Thymus (tissue), 14 donors: ENCODE measurements at places on chromosomes 4 and X. TPM values are rescaled to one million over a fixed set of nuclear protein-coding genes. Genes with fewer than 3 reads are reported as not detected.

Gene MEPE
- total RNA-seq, result 0.24 TPM

Gene ETDA
- not detected for total RNA-seq

Gene GPC4
- 2.6 TPM for total RNA-seq

Gene F8A3
- 0.38 TPM for total RNA-seq

Gene UNC5C
- 1.8 TPM for total RNA-seq

DNA sequence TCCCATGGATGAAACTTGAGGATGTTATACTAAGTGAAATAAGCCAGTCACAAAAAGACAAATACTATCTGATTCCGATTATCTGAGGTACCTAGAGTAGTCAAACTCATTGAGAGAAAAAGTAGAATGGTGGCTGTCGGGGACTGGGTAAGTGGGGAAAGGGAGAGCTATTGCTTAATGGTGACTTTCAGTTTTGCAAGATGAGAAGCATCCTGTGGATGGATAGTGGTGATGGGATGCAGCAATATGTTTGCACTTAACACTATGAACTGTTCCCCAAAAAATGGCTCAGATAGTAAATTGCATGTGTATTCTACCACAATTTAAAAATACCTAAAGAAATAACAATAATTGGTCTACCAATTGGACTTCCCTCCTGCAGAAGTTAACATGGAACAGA lies 181.5 kb downstream of the SHROOM3 start:
- H3K4me1 ChIP-seq, result no peaks in the 10 kb centered on the region
- no peak overlapping the region for H3K27ac ChIP-seq
- no peaks in the 10 kb centered on the region for H3K36me3 ChIP-seq
- H3K27me3 ChIP-seq, result no peaks in the 10 kb centered on the region

DNA sequence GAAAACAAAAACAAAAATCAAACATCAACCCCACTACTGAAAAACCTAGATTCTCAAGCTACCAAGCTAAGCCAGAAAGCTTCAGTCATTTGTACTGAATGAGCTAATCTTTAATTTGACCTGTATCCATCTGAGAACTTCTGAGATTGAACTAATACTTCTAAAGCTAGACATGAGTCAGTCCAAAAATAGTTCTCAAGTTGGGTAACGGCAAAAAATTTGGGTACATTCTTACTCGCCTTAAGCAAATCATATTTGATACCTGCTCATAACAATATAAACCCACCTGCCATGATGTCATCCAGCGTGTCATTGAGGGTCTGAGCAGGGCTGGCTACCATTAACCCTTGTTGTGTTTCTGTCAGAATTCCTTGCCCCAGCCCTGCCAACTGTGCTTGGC lies 69.7 kb upstream of the COX18 start:
- H3K27me3 ChIP-seq, result no peaks in the 10 kb centered on the region
- DNase-seq, result no peak
- H3K4me1 ChIP-seq, result no peaks in the 10 kb centered on the region
- peaks cover 22% of the 10 kb centered on the region for H3K36me3 ChIP-seq
- no peak overlapping the region for H3K27ac ChIP-seq

- no peak overlapping the region for H3K4me3 ChIP-seq
- H3K4me1 ChIP-seq, result no peaks in the 10 kb centered on the region
- H3K27me3 ChIP-seq, result peaks cover 3% of the 10 kb centered on the region
- H3K27ac ChIP-seq, result no peak overlapping the region
These were observed 52.8 kb downstream of the FBXO8 start for GRCh38 chr4:174230680-174231079.

DNA sequence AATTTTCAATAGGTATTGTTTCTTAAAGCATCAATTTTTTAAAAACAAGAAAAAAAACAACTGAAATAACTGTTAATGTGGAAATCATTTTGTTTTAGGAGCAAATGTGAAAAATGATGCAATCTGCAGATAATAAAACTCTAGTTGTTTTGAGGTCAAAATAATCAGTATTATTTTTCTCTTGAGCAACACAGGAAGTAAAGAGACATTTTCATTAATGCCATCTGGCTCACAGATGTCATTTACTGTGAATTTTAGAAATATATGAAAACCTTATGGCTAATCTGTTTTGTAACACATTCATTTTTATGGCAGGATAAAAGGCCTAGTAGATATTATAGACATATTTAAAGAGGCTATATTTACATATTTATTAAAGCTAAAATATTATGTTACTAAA lies 141.6 kb downstream of the PCDH18 start:
- H3K4me3 ChIP-seq, result no peak overlapping the region
- no peaks in the 10 kb centered on the region for H3K27me3 ChIP-seq
- no peaks in the 10 kb centered on the region for H3K36me3 ChIP-seq

GRCh38 chrX:38437093-38437492 lies 84.7 kb downstream of the OTC start:
- no peaks in the 10 kb centered on the region for H3K36me3 ChIP-seq
- H3K27ac ChIP-seq, result no peak overlapping the region
- no peak overlapping the region for H3K4me3 ChIP-seq
- no peaks in the 10 kb centered on the region for H3K4me1 ChIP-seq
- DNase-seq, result no peak
- H3K27me3 ChIP-seq, result no peaks in the 10 kb centered on the region

GRCh38 chr4:66091786-66092185 lies 421.5 kb upstream of the EPHA5 start:
- DNase-seq, result no peak
- H3K4me1 ChIP-seq, result no peaks in the 10 kb centered on the region
- H3K27me3 ChIP-seq, result no peaks in the 10 kb centered on the region
- no peak overlapping the region for H3K27ac ChIP-seq

DNA sequence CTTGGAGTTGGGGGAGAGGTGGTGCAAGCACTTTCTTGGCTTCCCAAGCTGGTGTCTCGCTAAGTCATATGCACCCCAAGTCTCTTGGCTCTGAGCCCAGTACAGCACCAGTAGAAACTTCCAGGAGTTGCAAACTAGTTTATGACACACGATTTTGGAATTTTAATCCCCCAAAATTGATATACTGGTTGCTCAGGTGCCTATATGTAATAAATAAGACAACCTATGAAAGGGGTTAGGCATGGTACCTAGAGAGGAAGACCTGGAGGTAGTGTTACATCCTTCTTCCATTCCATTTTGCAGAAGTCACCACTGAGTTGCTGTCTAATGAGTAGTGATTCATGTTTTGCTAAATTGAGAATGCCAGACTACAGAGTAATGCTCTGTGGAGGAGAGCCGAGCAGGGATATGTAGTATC lies 4.3 kb upstream of the SLC4A4 start:
- H3K27me3 ChIP-seq, result no peaks in the 10 kb centered on the region
- no peak for DNase-seq
- no peak overlapping the region for H3K27ac ChIP-seq
- no peak overlapping the region for H3K4me3 ChIP-seq
- no peaks in the 10 kb centered on the region for H3K36me3 ChIP-seq

DNA sequence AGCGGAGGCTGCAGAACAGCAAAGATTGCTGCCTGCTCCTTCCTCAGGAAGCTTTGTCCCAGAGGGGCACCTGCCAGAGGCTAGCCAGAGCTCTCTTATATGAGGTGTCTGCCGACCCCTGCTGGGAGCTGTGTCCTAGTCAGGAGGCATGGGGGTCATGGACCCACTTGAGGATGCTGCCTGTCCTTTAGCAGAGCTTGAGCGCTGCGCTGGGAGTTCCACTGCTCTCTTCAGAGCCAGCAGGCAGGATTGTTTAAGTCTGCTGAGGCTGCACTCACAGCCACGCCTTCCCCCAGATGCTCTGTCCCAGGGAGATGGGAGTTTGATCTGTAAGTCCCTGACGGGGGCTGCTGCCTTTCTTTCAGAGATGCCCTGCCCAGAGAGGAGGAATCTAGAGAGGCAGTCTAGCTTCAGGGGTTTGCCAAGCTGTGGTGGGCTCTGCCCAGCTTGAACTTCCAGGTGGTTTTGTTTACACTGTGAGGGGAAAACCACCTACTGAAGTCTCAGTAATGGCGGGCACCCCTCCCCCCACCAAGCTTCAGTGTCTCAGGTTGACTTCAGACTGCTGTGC lies 10.9 kb downstream of the DCK start:
- no peaks in the 10 kb centered on the region for H3K27me3 ChIP-seq
- peak overlapping the region; percentile 89 for H3K27ac ChIP-seq
- peaks cover 28% of the 10 kb centered on the region for H3K36me3 ChIP-seq
- peak overlapping the region; percentile 24 for H3K4me3 ChIP-seq
- DNase-seq, result peak; percentile 94

DNA sequence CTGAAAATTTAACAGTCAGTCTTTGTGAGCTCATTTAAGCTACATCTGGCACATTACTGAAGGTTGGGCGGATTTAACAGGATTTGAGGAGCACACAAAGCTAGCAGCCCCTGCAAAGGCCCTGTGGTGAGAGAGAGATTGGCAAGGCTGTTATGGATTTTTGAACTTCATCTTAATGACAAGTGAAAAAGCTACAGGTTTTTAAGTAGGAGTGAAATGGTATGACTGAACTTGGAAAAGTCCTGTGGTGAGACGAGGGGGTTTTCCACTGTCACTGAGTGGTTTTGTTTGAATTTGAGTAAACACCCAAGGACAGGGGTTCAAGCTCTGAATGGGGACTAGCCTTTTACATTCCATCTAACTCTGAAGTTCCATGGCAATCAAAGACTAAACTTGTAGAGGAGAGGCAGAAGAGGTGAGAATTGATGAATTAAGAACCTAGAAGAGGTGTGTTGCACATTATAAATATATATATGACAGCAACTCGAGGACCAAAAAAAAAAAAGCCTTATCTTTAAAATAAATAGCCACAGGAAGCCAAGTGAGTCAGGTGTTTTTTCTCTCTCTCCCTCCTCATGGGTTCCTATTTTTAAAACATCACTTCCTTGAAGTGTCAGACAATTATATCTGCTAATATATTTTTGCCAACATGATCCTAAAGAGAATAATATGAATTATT lies 47.8 kb upstream of the CLNK start:
- H3K4me3 ChIP-seq, result no peak overlapping the region
- H3K27me3 ChIP-seq, result no peaks in the 10 kb centered on the region
- no peaks in the 10 kb centered on the region for H3K36me3 ChIP-seq
- no peak overlapping the region for H3K27ac ChIP-seq
- peaks cover 9% of the 10 kb centered on the region for H3K4me1 ChIP-seq

DNA sequence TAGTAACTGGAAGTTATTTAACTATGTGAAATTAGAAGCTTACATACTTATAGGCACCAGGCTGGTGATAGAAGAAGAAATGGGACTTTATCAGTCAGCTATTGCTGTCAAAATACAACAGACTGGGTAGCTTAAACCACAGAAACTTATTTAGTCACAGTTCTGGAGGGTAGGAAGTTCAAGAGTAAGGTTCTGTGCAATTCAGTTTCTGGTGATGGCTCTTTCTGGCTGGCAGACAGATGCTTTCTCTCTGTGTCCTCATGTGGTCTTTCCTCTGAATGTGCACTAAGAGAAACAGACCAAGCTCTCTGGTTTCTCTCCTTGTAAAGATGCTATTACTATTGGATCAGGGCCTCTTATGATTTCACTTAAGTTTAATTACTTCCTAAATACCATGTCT lies 92.1 kb upstream of the ANKRD50 start:
- no peak overlapping the region for H3K27ac ChIP-seq
- no peaks in the 10 kb centered on the region for H3K36me3 ChIP-seq
- H3K4me1 ChIP-seq, result no peaks in the 10 kb centered on the region
- H3K4me3 ChIP-seq, result no peak overlapping the region
- DNase-seq, result no peak
- no peaks in the 10 kb centered on the region for H3K27me3 ChIP-seq

GRCh38 chrX:134806707-134807038 lies 148.4 kb upstream of the PLAC1 start:
- peak overlapping the region; percentile 88 for H3K27ac ChIP-seq
- no peak for DNase-seq
- H3K36me3 ChIP-seq, result no peaks in the 10 kb centered on the region
- H3K27me3 ChIP-seq, result no peaks in the 10 kb centered on the region
- H3K4me1 ChIP-seq, result no peaks in the 10 kb centered on the region
- H3K4me3 ChIP-seq, result peak overlapping the region; percentile 71

- no peak overlapping the region for H3K27ac ChIP-seq
- DNase-seq, result no peak
- no peak overlapping the region for H3K4me3 ChIP-seq
- H3K27me3 ChIP-seq, result no peaks in the 10 kb centered on the region
- H3K4me1 ChIP-seq, result no peaks in the 10 kb centered on the region
These were observed 251.6 kb downstream of the CRLF2 start for GRCh38 chrX:960821-961220.

GRCh38 chr4:123244137-123244536 lies 152.5 kb upstream of the SPRY1 start:
- DNase-seq, result no peak
- H3K4me1 ChIP-seq, result peaks cover 9% of the 10 kb centered on the region
- H3K4me3 ChIP-seq, result no peak overlapping the region
- no peaks in the 10 kb centered on the region for H3K27me3 ChIP-seq
- H3K27ac ChIP-seq, result peak overlapping the region; percentile 14
- H3K36me3 ChIP-seq, result no peaks in the 10 kb centered on the region

DNA sequence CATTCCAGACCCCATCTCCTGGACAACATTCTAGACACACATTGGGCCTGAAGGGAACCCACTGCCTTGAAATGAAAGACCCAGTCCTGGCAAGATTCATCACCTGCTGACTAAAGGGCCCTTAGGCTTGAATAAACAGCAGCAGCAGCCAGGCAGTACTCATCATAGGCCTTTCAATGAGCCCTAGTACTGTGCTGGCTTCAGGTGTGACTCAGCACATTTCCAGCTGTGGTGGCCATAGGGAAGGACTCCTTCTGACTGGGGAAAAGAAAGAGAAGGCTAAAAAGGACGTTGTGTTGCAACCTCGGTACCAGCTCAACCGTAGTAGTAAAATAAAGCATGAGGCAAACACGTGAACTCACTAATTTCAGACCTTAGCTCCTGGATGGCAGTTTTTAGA lies 344.0 kb downstream of the ACTRT1 start:
- H3K27me3 ChIP-seq, result no peaks in the 10 kb centered on the region
- H3K36me3 ChIP-seq, result no peaks in the 10 kb centered on the region
- no peak for DNase-seq
- no peak overlapping the region for H3K27ac ChIP-seq
- no peaks in the 10 kb centered on the region for H3K4me1 ChIP-seq

- peak overlapping the region; percentile 70 for H3K27ac ChIP-seq
- DNase-seq, result peak; percentile 10
- H3K4me1 ChIP-seq, result peaks cover 4% of the 10 kb centered on the region
- H3K4me3 ChIP-seq, result peak overlapping the region; percentile 63
These were observed 769 bp downstream of the TCEAL1 start for GRCh38 chrX:103629318-103630170.

- no peak for DNase-seq
- no peaks in the 10 kb centered on the region for H3K4me1 ChIP-seq
- no peaks in the 10 kb centered on the region for H3K27me3 ChIP-seq
- H3K4me3 ChIP-seq, result no peak overlapping the region
- H3K27ac ChIP-seq, result no peak overlapping the region
- no peaks in the 10 kb centered on the region for H3K36me3 ChIP-seq
These were observed 26.8 kb upstream of the SOD3 start for GRCh38 chr4:24768604-24769003.

DNA sequence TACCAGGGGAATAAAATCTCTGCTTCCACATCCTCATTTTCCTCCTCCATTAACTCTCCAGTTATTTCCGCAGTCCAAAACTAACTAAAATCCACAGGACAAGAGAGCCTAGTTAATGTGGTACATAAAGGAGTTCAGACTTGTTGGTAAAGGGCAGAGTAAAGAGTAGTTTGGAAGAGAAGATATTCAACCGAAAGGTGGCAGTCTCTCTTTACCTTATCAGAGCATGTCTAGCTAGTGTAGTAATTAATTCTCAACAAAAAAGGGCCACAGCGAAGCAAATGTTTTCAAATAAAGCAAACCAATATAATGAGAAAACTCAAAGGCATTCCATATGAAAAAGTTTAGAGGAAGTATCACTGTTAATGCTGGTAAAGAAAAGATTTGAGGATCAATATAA lies 286.5 kb downstream of the GLUD2 start:
- no peak for DNase-seq
- no peaks in the 10 kb centered on the region for H3K27me3 ChIP-seq
- no peak overlapping the region for H3K4me3 ChIP-seq
